Stimulated activated CD8-positive, alpha-beta memory T cell treated with anti-CD3 and anti-CD28 coated beads, Interleukin-15, amount 100 ng/mL, for 4 hours (primary cell): ENCODE measurements at places on chromosomes 7 and 10.

DNA sequence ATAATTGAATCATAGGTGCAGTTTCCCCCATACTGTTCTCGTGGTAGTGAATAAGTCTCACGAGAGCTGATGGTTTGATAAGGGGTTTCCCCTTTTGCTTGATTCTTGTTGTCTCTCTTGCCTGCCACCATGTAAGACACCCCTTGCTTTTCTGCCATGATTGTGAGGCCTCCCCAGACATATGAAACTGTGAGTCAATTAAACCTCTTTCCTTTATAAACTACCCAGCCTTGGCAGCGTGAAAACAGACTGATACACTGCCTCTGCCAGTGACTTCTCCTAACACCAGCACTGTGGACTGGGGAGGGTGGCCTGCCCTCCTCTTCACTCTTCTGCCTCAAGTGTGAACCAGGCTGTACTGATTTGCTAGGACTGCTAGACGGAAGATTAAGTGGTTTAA, 108.6 kb downstream of the RAB11FIP2 start:
- DNase-seq, result no peak

DNA sequence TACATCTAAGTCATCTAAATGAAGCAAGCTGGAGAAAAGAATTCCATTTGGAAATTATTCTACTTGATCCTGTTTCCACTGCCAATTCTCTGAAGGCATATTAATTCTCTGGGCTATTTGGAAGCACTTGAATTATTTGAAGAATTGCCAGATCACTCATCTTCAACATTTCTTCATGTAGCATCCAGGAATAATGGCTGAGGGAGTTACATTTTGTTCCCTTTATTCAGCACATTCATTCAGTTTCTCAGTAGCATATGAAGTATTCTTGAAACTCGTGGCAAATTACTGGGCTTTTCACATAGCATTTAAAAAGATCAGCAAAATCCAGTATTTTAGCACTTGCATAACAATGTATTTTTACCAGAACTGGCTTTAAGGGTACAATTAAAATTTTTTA, 127.1 kb upstream of the VIPR2 start:
- no peak for DNase-seq

GRCh38 chr10:99341248-99341647, 12.1 kb downstream of the CNNM1 start:
- no peak for DNase-seq

- DNase-seq, result no peak
Measured at GRCh38 chr7:94417901-94418300, 23.2 kb downstream of the COL1A2 start.

DNA sequence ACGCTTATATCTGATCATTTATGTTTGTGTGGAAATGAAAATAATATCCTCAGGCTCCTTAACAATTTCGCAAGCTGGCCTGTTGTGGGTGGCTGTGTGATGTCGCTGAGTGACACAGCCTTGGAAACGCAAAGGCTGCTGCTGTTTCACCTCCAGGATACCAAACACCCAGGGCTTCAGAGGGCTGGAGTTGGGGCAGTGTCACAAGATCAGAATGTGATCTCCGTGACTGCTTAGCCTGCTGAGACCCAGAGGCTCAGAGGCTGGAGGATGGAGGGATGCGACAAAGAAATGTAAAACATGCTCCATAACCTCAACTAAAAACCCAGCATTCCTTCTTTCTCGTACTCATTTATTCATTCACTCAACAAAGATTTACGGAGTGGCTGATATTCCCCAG, 37.2 kb upstream of the BMPER start:
- DNase-seq, result no peak

DNA sequence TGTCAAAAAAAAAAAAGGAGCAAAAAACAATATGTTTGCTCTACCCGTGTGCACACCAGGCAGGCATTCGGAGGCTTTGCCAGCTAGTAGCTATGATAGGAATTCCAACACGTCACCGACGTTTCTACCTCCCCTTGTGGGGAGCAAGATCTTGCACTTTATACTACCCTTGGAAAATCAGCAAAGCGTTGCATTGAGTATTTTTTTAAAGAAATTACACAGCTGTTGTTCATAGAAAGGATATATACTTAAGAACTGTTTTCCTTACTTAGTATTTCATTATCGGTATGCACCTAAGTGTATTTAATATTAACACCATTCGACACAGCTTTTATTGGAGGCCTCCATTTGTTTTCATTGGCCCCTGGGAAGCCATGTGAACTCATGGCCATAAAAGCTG, 159.9 kb upstream of the MGMT start:
- no peak for DNase-seq

DNA sequence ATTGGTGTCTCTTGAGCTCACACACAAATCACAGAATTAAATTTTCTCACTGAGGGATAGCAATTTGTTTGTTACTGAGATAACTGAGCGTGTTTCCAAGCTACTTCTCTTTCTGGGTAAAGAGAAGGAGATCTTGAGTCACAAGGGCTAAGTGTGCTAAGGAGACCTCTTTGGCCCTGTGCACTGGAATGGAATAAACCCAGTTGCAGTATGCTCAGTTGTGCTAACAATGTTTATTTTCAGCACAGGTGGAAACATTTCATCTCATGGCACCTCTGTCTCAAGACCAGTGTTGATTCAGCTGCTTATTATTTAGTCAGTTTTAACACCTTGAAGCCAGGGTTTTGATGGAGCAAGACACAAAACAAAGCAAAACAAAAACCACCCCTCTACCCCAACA, 22.5 kb upstream of the UBE2H start:
- no peak for DNase-seq

- no peak for DNase-seq
Measured at GRCh38 chr10:23585186-23585585, 146.3 kb downstream of the OTUD1 start.

DNA sequence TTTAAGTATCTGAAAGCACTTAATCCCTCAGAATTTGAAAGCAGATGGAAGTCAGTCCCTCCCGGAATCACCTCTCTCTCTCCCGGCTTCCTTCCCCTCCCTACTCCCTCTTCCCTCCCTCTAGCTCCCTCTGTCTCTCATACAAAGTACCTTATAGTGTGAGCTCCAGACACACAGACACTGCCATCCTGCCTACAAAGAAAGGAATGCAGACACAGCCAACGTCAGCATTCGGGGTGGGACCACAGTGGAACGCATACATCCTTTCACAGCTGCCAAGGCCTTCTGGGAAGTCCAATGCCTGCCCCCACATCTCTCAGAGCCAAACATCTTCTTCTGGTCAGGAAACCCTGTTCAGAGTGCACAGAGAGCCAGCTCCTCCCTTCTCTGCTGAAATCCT, 9.3 kb downstream of the NOD1 start:
- DNase-seq, result no peak

- no peak for DNase-seq
Measured at GRCh38 chr7:1124816-1125602, 35.0 kb downstream of the ZFAND2A start.

DNA sequence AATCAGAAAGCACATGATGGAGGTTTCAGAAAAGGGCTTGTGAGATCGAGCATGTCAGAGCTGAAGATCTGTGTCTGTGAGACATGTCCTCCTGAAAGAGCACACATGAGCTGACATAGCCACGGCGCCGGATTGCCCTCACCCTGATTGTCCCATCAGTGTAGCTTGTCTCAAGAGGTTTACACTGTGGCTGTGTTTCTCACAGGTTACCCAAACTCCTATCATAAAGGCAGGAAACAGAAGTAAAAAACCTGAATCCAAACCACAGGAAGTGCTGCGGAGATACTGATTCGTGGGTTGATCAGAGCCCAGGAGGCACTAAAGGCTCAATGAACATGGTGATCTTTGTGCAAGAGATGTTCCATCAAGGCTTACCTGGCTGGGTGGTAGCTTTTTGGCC, 3.9 kb upstream of the ATP6V0E2 start:
- no peak for DNase-seq

GRCh38 chr10:27147701-27148100, 6.5 kb downstream of the YME1L1 start:
- no peak for DNase-seq

DNA sequence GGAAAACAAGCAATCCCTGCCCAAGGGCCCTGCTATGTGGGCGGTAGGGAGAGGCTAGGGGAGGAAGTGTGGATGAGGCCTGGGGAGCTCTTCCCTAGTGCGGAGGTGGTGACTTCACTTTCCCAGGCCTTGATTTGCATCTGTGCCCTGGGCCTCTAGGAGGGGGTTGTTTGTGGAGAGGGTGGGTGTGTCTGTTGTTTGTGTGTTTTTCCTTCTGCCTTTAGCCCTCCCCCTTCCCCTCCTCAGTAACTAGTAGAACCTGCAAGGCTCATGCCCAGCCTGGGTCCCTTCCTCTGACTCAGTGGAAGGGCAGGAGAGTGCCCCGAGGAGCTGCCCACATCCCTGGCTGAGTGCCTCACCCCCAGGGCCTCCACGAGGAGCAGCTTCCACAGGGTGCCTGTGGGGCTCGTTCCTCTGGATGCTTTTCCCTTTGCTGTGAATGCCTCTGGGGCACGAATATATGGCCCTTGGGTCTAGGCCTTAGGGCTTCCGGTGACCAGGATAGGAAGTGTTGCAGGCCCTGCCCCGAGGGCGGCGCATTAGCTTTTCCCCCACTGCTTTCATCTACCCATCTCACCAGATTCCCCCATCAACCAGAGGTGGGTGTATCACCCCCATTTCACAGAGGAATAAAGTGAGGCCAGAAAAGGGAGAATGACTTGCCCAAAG, 89.4 kb upstream of the DUSP5 start:
- DNase-seq, result no peak

- no peak for DNase-seq
Measured at GRCh38 chr10:35409094-35409582, 72.8 kb downstream of the CCNY start.

DNA sequence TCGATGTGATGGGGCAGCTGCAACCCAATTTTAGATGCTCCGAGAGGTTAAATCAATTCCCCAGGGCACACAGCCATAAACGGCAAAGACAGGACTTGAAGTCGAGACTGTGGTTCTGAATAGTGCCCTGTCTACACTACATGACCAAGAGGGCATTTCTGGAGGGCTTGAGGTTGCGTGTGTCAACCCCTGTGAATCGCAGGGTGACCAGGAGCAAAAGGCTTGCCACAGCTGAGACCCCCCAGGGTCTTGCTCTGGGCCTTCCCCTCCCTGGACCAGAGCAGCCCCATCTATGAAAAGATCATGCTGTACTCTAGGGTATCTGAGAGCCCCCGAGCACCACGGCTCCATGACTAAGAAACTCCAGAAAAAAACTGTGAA, 26.8 kb upstream of the RASGEF1A start:
- DNase-seq, result no peak

GRCh38 chr10:48517482-48517881, 87.4 kb downstream of the ARHGAP22 start:
- no peak for DNase-seq

DNA sequence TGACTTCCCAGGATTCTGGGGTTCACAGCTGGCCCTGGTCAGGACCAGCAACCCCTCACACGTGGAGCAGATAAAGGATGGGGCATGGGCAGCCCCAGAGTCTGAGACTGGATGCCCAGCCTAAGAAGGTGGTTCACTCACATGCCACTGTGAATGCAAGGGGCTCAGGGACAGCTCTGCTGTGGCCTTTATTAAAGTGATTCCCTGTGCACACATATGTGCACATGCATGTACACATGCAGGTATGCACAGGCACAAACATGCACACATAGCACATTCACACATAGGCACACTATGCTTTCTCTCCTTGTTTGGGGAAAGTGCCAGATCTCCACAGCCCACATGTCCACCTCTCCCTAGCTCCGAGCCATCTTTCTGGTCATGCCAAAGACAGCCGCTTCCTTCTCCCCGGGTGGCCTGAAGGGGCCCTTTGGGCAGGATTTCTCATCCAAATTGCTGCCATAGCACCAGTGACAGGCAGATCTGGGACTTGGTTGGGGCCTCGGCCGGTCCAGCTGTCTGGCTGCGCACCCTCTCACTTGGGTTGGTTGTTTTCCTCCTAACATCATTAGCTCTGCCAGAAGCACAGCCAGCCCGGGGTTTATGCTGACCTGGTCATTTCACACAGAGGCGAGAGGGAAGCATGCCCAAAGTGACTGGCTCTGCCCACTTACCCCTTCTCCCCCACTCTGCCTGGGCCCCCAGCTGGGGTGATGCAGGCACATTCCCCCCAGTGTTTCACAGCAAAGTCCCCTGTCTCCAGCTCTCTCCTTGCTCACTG, 1.4 kb downstream of the GCK start:
- DNase-seq, result no peak

DNA sequence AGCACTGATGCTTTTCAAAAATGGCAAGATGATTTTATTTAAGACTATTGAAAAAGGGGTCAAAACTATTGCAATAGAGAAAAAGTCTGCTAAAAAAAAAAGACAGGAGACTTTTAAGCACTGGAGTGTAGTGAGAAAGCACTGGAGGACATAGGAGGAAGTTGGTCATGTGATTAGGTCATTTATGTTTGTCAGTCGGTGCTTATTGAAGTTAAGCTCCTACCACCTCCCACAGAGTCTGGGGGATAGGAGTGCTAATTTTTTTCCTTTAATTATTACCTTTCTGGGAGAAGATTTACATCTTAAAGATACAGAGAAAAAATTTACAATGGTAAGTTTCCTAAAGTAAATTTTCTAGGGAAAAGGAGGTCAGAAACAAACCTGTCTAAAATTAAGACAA, 80.2 kb upstream of the TMEM229A start:
- DNase-seq, result no peak

GRCh38 chr7:44965441-44965903, 13.3 kb downstream of the MYO1G start:
- DNase-seq, result no peak

GRCh38 chr10:79246209-79246581, 101.1 kb upstream of the PPIF start:
- DNase-seq, result no peak

DNA sequence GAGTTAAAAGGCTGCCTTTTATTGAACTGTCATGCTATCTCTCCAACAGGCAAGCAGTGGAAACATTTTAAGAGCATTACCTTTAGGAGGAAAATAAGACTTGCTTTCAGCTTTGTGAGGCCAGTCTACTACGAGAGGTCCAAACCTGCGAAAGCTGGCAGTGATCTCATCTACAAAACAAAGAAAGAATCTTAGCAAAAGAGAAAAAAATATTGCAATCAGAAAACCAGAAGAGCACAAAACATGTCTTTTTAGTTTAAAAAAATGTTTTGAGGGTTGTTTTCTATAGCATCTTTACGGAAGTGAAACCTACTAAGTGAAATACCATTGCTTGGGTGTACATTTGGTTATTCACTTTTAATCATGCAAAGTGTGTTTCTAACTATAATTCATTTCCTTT, 147.9 kb downstream of the CPEB3 start:
- DNase-seq, result no peak
